ENCODE measurements at places on chromosomes 5 and 9. TPM values are rescaled to one million over a fixed set of nuclear protein-coding genes. Genes with fewer than 3 reads are reported as not detected.

Gene ELP1
- total RNA-seq, result 30.1 TPM

Gene TRIM14
- total RNA-seq, result 6.3 TPM

Gene LHX3
- not detected for total RNA-seq

Gene RASGRF2
- total RNA-seq, result 0.37 TPM

Gene SLC34A3
- not detected for total RNA-seq

Gene TSSK1B
- total RNA-seq, result 0.20 TPM

Gene FRRS1L
- total RNA-seq, result not detected

Gene SNX24
- 16.9 TPM for total RNA-seq

Gene GZMA
- not detected for total RNA-seq

Gene CCNJL
- total RNA-seq, result not detected

Gene ISCA1
- total RNA-seq, result 22.8 TPM

Gene IL3
- not detected for total RNA-seq

Gene POLR3G
- 7.0 TPM for total RNA-seq

Gene SPATA31A3
- total RNA-seq, result not detected

Gene SH3GL2
- total RNA-seq, result not detected

Gene SPATA31D1
- total RNA-seq, result not detected

Gene NSG2
- not detected for total RNA-seq

Gene SEMA6A
- total RNA-seq, result 0.20 TPM

Gene MYOZ3
- total RNA-seq, result 0.39 TPM

Gene CDK7
- total RNA-seq, result 46.1 TPM

Gene SNCB
- not detected for total RNA-seq

Gene CARTPT
- total RNA-seq, result not detected

Gene GDNF
- total RNA-seq, result 0.39 TPM

Gene OR2V1
- total RNA-seq, result not detected

Gene NPR3
- 10.8 TPM for total RNA-seq

Gene C7
- total RNA-seq, result 0.39 TPM

Gene PLAC8L1
- total RNA-seq, result 0.20 TPM

Gene RXRA
- 19.7 TPM for total RNA-seq

Gene CDC14B
- total RNA-seq, result 41.9 TPM

Gene PCSK1
- 0.20 TPM for total RNA-seq

Gene GMCL2
- not detected for total RNA-seq

Gene PSAT1
- total RNA-seq, result 42.0 TPM

Gene SLC35A4
- 9.9 TPM for total RNA-seq

Gene ADAMTSL2
- total RNA-seq, result not detected

Gene REEP5
- total RNA-seq, result 35.6 TPM

Gene CCDC152
- total RNA-seq, result 3.3 TPM

Gene TEX48
- total RNA-seq, result not detected

Gene HMCN2
- total RNA-seq, result under 0.01 TPM

Gene C9
- not detected for total RNA-seq

Gene CYLC2
- total RNA-seq, result not detected

Gene ECSCR
- 0.37 TPM for total RNA-seq

Gene ZNF883
- total RNA-seq, result 2.0 TPM

Gene FBLL1
- under 0.01 TPM for total RNA-seq

Gene MAMDC2
- 1.8 TPM for total RNA-seq

Gene PCDHA11
- under 0.01 TPM for total RNA-seq

All from subcutaneous preadipocyte (primary cell).